ENCODE measurements at places on chromosomes 6 and 20.

DNA sequence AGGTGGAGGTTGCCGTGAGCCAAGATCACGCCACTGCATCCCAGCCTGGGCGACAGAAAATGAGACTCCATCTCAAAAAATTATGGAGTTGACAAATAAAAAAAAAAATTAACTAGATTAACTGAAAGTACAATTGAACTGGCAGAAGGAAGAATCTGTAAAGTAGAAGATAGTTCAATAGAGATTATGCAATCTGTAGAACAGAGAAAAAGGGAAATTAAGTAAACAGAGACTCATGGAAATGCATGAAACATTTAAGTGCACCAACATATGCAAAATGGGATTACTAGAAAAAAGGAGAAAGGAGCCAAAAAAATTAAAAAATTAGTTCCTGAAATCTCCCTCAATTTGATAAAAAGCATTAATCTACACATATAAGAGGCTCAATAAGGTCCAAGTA is 188.8 kb upstream of the KHDRBS2 start:
- DNase-seq: no peak

DNA sequence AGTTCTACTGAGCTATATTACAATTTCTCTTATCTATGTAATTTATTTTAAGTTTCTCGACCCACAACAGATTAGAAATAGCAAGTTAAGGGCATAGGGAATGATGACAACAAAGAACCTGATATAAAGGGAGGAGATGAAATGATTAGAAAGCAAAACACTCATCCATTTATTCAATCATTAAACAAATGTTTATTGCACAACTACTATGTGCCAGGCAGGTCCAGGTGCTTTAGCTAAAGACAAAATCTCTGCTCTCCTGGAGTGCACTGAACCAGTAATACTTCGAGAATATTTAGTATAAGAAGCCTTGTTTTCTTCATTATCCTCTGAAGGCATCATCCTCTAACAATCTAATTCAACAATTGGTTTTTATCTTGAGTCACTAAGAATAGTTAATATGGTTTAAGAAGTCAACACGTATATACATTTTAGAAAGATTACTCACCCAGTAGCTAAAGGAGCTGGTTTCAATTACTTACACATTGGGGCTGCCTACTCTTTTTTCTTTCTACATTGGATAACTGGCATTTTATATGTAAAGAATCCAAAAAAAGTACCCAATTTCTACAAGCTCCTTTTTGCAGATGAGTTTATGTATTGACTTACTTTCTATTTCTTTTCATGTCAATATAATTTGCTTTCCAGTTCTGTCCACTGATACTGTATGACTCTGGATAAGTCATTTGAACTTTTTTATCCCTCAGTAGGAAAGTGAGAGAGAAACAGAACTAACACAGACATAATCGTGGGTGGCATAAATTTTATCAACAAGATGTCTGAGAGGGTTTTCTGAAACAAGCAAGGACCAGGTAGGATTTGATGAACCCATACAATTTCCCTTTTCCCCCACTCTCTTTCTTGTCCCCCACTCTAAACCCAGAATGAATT is 312.6 kb downstream of the CLIC5 start:
- DNase-seq: no peak

DNA sequence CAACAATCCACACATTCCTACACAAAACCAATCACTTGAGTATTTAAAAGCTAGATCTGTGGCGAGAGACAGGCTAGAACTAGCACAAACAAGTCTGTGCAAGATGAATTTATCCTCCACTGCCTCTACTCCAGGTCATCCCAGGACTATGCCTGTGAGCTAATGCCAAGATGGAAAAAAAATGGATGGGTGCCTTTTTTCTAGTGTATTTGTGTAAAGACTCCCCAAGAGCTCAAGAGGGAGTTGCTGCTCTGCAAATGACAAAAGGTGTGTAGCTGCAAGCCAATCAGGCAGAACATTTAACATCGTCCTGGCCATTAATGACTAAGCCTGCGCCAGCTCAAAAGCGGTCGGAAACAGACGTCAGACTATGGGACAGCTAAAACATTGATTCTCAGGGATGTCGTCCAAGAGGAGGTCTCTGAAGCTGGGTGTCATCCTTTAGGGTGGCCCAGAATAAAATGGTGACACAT is 21.9 kb downstream of the ATXN1 start:
- DNase-seq: no peak

- no peak for DNase-seq
Observed at GRCh38 chr6:166852451-166852975, 103.8 kb downstream of the RNASET2 start.

- no peak for DNase-seq
Observed at GRCh38 chr6:31057426-31058003, 47.2 kb downstream of the MUC22 start.

DNA sequence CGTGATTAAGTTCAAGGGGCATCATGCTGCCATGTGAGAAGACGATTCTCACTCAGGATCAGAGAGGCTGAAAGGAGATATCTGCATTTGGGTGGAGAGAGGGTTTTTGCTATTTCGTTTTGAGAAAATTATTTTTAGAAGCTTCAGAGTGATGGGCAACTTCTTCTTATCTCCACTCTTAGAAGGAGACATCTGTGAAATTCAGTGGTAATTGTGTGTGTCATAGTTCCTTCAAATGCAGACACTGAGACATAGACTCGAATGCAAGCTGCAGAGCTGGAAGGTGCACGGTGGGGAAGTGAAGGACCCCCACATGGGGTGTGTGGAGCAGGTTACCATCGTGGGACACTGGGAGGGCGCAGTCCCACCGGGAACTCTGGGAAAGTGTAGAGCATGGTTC is 116.8 kb downstream of the PRND start:
- DNase-seq: no peak

DNA sequence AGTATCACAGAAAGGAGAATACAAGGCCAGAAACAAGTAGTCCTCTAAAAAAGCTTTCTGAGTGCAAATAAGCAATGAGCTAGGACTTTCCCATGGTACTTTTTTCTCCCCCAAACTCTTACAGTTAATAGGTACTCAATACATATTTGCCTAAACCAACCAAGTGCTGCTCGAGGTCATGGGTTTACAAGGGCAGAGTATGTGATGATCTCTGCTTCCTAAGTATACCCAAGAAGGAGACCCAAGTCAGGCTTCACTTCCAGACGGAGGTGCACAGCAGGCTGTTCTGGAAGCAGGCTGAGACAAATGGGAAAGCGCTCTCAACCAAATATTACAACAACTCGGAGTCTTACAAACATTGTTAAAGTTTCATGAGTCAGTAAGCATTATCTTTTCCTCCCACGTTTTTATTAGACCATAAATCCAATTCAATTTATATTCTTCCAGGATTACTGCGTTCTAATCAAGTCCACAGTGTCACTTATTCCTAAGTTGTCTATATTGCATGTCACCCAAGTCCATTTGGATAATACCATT is 8.1 kb downstream of the FYN start:
- DNase-seq: no peak

DNA sequence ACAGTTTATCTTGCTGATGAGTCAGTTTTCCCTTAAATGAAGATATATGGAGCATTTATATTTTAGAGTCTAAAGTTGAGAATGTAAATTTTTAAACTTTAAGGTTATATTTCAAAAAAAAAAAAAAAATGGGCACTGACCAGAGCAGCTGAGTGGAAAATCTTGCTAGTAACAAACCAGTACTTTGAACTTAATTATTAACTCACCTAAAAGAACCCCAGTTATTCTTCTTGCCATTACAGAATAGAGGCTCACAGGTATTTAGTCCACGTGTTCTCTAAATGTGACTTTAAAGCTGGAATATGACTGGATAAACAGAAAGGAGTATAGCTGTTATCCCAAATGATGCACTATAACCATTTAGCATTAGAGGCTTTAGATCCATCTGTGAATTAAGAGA is 178.4 kb downstream of the COL9A1 start:
- DNase-seq: no peak

- DNase-seq: no peak
Observed at GRCh38 chr20:58967652-58968429, 13.2 kb upstream of the NELFCD start.

GRCh38 chr20:57808264-57809070 is 98.7 kb upstream of the PMEPA1 start:
- DNase-seq: no peak

- DNase-seq: no peak
Observed at GRCh38 chr6:17648745-17649144, 48.6 kb downstream of the FAM8A1 start.

DNA sequence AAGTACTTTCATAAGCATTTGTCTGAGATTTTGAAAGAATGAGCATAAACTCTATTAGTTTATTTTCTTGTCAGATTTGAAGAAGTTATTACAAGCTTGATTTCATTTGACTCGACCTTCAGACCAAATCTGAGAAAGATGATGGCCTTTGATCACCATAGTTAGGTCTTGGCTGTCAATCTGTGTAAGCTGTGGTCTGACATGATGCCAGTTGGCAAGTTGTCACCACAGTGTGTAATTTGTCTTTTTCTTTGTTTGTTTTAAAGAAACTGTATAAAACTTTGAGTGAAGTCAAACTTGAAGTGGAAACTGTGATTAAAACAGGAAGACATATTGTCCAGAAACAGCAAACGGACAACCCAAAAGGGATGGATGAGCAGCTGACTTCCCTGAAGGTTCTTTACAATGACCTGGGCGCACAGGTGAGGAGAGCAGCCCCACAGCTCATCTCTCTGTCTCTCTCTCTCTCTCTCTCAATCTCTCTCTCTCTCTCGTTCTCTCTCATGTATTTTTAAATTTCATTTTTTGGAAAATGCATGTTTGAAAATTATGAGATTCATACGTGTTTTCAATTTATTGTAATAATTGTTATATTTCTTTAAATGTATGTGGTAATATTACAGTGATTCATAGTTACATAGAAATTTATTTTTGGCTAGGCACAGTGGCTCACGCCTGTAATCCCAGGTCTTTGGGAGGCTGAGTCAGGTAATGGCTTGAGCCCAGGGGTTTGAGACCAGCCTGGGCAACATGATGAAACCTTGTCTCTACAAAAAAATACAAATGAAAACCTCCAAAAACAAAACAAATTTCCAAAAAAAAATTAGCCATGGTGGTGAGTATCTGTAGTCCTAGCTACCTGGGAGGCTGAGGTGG is 208.1 kb downstream of the UTRN start:
- DNase-seq: no peak

- DNase-seq: no peak
Observed at GRCh38 chr20:62200491-62201172, 17.8 kb downstream of the MTG2 start.

DNA sequence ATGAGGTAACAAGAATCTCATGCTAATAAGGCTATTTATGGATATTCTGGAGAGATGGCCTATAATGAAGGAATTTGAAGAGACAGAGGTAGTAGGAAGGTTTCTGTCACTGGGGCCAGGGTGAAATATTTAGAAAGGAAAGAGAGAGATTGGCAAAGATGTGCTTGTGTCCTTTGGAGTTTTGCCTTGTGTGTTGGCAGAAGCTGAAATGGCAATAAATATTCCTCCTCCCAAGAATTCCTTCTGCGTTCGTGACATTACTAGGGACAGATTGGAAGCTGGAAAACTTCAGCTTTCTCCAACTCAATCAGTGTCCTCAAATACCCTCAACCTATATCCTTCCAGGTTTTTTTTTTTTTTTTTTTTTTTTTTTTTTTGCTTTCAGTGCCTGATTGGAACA is 6.3 kb downstream of the SAMD5 start:
- DNase-seq: no peak

- DNase-seq: no peak
Observed at GRCh38 chr20:19937651-19938420, 79.3 kb upstream of the NAA20 start.

GRCh38 chr20:2618815-2619214 is 33.6 kb upstream of the NOP56 start:
- no peak for DNase-seq

DNA sequence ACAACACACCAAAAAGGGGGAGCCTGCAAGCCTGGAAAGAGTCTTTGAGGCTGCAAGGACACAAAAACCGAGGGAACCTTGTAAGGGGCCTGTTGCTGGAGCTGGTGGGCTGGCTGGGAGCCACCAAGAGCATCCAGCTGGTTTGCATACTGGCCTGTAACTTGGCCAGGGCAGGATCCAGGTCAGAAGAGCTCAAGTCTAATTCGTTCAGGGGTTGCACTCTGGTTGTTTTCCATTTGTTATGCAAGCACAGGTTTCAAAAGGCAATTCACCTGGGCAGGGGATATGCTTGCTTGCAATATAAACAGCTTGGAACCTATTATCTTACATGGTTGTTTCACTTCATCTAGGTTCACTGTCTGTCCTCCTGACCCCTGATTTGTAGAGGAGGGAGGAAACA is 98.3 kb upstream of the GCM1 start:
- no peak for DNase-seq

GRCh38 chr6:13299918-13300317 is 28.4 kb downstream of the TBC1D7 start:
- no peak for DNase-seq

- DNase-seq: no peak
Observed at GRCh38 chr6:148943451-148943850, 196.6 kb downstream of the UST start.

GRCh38 chr20:46027245-46027853 is 1.7 kb upstream of the SLC12A5 start:
- no peak for DNase-seq
